ENCODE measurements at places on chromosomes 3 and 15.

- peak; percentile 22 for DNase-seq
Observed at GRCh38 chr15:65930134-65930533, 60.8 kb downstream of the RAB11A start.

DNA sequence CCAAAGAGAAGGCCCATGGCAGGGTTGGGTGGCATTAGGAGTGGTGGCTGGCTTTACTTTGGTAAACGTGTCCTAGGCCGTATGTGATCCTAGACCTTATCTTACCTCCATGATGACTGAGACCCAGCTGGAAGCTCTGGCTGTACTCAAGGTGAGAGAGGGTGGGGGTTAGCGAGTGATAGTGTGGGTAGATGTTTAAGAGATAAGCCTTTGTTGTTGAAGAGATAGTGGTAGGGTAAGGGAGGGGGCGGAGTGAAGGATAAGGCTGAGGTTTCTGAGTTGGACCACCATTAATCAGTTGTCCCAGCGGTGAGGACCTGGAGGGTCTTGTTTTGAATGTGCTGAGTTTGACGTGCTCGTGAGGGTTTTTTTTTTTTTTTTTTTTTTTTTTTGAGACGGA is 61.5 kb upstream of the ULK4 start:
- no peak for DNase-seq

DNA sequence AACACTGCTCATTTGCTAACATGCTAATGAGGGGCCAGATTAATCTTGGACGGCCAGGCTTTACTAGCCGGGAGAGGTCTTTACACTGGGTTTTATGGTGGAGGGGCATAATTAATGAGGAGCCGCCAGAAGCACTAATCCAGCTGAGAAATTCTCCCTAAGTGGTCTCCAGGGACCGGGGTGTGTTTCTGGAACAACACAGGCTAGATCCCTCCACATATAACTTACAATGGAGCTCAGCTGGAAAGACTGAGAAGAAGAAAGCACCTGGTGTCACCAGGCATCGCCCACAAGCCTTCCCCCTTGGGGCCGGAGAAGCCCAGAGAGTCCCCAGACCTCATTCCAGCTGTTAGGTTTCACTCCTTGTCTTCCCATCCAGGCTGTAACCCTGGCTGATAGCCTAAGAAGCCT is 127.5 kb downstream of the MEGF11 start:
- DNase-seq = no peak

GRCh38 chr15:93093765-93094164 is 4.8 kb upstream of the RGMA start:
- DNase-seq = no peak

Data from NCI-H510A treated with DMSO at 0.1 percent for 48 hours (cell line).